ENCODE measurements at places on chromosomes 1 and 21.
A peak's percentile ranks its signal among the peaks of the same experiment; 100 is the strongest.

DNA sequence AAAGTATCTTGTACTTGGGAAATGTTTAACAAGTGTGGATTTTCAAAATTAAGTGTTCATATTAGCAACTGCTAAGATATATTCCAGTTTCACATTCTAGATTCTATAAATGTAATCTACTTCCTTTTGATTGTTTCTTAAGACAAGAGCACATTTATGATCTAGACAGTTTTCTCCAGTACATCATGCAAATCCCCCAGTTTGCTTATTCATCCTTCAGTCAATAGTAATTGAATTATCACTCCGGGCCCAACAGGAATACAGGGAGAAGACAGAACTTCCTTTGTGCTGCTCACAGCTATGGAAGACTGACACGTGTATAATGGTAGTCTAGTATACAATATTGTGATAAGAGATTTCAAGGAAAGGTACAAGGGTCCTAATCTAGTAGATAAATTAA, 14.5 kb downstream of the PLA2G4A start:
- DNase-seq = no peak

DNA sequence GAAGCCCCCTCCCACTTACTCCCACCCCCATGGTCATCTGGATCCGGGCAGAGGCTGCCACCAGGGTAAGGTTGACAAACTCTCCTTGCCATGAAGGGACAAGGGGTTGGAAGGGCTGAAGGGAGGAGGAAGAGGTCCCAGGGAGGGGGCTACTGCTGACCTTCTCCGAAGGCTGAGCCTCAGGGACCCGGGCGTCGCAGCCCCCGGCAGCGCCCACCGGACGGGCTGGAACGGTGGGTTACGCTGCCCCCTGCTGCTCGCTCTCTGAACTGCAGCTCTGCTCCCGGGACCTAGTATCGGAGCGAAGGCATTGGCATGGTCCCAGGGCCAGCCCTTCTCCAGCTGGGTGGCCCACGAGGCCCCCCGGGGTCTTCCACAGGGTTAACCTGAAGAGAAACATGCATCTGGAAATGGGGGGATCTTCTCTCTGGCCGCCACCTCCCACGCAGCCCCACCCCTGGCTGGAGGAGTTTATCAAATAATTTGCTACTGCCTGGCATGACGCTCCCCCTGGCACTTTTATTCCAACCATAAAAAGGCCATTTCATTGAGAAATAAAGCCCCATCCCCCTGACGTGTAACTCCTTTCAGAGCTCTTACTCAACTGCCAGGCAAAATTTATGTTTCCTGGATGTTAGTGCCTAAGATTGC, 70.4 kb upstream of the TARDBP start:
- peak; percentile 48 for DNase-seq

- no peak for DNase-seq
Observed at GRCh38 chr1:156291226-156292061, 4.0 kb downstream of the GLMP start.

DNA sequence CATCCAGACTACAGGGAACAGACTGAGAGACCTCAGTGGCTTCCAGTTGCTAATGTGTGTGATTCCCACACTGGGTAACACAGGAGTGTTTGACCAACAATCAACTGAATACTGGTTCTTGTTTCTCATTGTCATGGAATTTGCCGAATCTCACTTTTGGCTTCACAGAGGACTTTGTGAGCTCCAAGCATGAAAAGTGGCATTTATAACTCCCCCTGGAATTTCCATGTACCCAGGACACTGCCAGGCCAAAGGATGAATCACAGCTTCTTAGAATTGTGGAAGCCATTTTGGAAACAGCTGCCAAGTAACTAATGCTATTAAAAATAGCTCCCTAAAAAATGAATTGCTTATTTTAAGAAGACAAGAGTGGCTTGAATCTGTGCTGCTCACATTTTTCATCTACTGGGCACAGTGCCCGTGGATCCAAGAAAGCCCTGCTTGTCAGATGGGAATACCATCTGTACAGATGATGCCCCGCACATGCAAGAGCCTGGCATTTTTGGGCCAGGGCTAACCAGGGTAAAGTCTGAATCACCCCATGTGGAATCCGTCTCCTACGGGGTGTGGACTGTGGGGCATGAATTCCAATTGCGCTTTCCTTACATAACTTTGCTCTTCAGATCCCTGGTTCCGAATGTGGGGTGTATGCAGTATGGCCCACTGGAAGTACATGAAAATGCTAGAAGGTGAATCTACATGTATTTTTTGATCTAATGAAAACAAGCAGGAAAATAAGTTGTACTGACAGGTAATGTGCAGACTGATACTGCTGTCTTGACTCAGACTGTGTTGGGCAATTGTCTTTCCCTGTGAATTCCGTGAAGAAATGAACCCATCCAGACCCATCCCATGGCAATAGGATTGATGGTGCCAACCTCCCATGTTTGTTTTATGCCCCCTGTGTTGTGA, 487.3 kb downstream of the SIPA1L2 start:
- no peak for DNase-seq

DNA sequence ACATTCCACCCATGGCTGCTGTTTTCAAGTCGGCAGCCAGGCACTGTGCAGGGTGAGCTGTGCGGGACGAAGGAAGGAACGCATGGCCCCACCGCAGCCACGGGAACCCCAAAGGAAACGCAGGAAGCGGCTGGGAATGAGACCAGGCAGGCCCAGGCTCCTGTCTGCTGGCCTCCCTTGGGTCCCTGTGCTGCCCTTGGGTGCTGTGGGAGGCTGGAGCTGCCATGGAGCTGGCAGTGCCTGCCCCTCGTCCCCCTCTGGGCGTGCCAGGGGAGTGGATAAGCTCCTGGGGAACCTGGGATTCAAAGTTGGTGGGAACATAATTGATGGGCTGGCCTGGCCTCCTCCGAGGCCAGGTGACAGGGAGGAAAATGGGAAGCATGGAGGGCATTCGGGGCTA, 5.3 kb upstream of the KRTAP10-4 start:
- no peak for DNase-seq

- DNase-seq = no peak
Observed at GRCh38 chr1:151970626-151971025, 23.0 kb downstream of the S100A10 start.

GRCh38 chr1:182611326-182611725, 7.1 kb upstream of the RGS16 start:
- DNase-seq = no peak

DNA sequence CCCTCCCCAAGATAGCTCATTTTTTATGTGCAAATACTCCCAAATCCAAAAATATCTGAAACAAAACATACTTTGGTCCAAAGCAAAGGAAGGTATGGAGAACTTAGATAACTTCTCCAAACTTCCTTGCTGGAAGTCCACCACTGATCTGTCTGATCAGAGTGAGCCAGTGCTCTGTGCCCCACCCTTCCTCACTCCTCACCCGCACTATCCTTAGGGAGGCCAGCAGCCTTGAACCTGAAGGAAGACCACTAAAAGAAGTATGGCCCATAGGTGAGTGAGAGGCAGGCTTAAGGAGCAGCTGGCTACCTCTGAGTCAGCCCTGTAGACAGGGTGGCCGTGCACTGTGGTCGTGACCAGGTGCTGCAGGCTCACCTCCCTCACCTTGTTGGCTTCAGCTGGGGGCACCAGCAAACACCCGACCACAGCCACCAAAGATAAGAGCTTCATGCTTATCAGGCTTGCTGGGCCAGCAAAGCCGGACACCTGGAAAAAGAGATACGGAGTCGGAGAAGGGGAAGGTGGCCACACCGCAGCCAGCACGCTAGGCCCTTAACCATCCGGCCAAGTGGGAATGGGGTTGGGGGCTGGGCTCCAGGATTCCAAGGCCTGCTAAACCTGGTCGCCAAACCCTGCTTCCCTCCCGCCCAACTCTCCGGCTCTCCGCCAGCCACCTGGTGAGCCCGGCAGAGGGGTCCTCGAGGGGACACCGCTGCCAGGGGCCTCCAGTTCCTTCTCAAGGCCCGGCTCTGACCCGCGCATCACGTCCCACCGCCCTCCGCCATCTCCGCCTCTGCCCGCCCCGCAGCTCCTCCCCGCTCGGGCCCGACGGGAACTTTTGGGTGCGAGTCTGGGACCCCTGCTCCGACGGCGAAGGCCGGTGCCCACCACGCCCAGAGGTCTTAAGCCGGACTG, 543 bp downstream of the TMEM9 start:
- no peak for DNase-seq

GRCh38 chr1:118388301-118388959, 203.4 kb upstream of the SPAG17 start:
- DNase-seq = no peak

- DNase-seq = no peak
Observed at GRCh38 chr1:230231774-230232145, 164.7 kb downstream of the GALNT2 start.
